Type B pancreatic cell (in vitro differentiated cells): ENCODE measurements at places on chromosomes 1 and 21. TPM values are rescaled to one million over a fixed set of nuclear protein-coding genes. Genes with fewer than 3 reads are reported as not detected.

SPRR4 gene
- not detected in 2 replicates for total RNA-seq

PALMD gene
- 0.33 and 2.0 TPM in 2 replicates for total RNA-seq

RHOU gene
- 81.1 and 121 TPM in 2 replicates for total RNA-seq

NBPF6 gene
- not detected in 2 replicates for total RNA-seq

KCNK1 gene
- total RNA-seq: 13.7 and 18.7 TPM in 2 replicates

PARP1 gene
- total RNA-seq: 106 and 186 TPM in 2 replicates

GRCh38 chr1:234962340-234962989 lies 166.2 kb downstream of the TOMM20 start:
- peak overlapping the region; percentile 44 for H3K4me3 ChIP-seq
- no peaks in the 10 kb centered on the region for H3K27me3 ChIP-seq
- peaks cover 65% of the 10 kb centered on the region for H3K4me1 ChIP-seq

DNA sequence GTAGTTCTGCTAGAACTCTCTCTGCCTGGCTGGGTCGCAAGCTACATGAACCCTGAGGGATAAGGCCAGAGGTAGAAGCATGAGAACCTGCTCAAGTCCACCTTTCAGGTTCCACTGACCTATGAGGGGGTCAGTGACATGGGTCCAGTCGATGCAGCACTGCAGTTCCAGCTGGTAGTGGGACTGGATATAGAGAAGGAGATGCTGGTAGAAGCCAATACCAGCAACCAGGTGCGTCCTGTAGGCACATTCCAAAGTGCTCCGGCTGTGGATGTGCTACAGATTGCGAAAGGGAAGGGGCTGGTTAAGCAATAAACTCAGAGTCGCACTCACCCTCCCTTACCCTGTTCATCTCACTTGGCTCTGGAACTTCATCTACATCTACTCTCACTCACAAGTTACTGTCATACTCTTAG lies 5.7 kb downstream of the SMG5 start:
- no peak for DNase-seq
- no peaks in the 10 kb centered on the region for H3K27me3 ChIP-seq
- H3K4me3 ChIP-seq: no peak overlapping the region
- H3K4me1 ChIP-seq: peaks cover 13% of the 10 kb centered on the region
- H3K36me3 ChIP-seq: peaks cover 31% of the 10 kb centered on the region

GRCh38 chr1:12182410-12182984 lies 15.7 kb downstream of the TNFRSF1B start:
- H3K4me3 ChIP-seq: no peak overlapping the region
- H3K27ac ChIP-seq: peak overlapping the region; percentile 6
- peaks cover 18% of the 10 kb centered on the region for H3K4me1 ChIP-seq
- H3K27me3 ChIP-seq: peaks cover 8% of the 10 kb centered on the region
- DNase-seq: no peak

- H3K36me3 ChIP-seq: peaks cover 16% of the 10 kb centered on the region
- H3K27me3 ChIP-seq: peaks cover 18% of the 10 kb centered on the region
- DNase-seq: no peak
- peak overlapping the region; percentile 74 for H3K4me3 ChIP-seq
These were observed 996 bp upstream of the C1orf159 start for GRCh38 chr1:1116701-1117468.

DNA sequence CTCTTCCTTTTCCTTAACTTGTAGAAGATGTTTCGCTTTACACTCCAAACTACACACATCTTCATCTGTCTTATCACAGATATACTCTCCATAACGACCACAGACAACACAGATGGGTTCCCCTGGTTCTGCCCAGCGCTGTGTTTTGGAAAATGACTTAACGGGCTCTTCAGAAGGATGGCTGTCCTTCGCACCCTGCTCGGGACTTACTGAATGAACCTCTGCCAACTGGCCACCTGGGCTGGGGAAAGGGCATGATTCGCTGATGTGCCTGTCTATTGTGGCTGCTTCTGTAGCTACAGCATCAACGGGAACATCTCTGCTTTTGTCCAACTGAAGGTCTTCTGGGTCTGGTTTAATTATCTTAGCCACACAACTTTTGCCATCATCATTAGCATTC lies 3.4 kb downstream of the DDX59 start:
- peaks cover 41% of the 10 kb centered on the region for H3K36me3 ChIP-seq
- DNase-seq: no peak
- H3K4me3 ChIP-seq: peak overlapping the region; percentile 39
- peaks cover 16% of the 10 kb centered on the region for H3K4me1 ChIP-seq
- peak overlapping the region; percentile 12 for H3K27ac ChIP-seq

DNA sequence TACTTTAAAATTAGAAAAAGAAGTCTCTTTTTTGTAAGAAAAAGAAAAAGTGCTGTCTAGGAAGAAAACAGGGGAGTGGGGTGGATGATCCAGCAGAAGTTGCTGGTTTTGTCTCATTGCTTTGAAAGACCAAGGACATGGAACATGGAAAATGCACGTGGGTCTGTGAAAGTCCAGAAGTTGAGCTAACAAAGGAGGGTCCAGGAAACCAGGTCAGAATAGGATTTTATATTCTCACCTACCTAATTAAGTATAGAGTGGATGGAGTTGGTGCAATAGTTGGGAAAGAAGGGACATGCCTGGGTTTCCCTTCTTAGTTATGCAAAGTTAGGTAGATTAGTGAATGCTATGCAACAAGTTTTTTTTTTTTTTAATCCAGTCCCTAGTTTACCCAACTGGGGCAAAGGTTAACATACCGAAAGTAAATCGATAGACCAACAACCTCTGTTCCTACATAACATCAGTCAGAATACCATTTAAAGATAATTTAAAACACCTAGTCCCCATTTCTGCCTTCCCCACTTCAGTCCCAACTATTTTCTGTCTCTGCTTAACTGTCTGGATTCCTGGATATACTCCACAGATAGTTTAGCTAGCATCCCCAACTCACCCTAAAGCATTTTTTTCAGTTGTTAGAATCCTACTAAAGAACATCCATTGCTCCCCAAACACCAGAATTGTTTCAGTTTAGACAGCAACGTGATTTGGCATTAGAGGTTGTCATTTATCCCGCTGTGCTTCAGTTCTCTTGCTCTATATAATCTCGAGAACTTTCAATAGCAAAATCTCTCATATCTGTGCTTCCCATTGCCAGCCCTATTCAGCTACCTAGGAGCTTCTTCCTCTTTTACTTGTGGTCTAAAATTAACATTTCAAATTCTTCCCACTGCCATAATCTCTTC lies 105.7 kb upstream of the PLPPR5 start:
- H3K36me3 ChIP-seq: no peaks in the 10 kb centered on the region
- no peaks in the 10 kb centered on the region for H3K4me1 ChIP-seq
- no peak overlapping the region for H3K4me3 ChIP-seq
- no peak overlapping the region for H3K27ac ChIP-seq

DNA sequence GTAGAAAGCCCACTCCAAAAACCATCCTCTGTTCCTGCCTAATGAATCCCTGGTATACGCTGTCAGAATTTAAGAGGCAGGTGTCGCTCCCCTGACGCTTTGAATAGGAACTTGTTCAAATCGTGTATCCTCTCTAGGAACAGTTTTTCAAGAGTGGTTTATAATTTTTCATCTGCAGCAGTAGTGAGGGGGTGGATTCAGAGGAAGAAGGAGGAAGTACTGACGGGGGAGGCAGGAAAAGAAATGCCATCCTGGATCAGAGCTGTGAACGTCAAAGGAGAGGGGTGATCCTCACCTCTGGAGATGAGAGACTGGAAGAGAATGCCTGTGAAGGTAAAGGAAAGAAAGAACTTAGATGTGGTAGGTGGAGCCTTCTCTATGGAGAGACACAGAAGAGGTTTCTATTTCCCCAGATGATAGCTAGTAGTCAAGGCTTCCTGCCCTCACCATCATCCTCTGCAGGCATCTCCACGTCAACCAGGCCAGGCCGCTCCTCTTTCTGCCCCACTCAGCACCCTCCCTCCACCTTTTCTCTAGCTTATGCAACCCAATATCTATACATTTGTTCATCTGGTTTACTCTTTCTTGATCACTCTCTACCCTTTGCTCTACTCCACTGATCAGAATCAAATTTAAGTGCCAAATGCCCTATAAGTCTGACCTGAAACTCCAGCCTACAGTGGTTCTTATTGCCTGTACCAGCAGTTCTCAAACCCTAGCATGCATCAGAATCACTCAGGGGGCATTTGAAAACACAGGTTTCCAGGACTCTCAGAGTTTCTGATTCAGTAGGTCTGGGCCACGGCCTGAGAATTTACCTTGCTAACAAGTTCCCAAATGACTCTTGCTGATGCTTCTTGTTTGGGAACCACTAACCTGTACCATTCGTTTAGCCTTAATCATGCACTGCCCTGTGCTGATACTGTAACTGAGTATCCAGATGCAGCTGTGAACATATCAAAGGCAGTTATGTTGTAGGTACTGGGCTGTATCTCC lies 13.1 kb upstream of the BCL9 start:
- H3K4me3 ChIP-seq: no peak overlapping the region
- no peaks in the 10 kb centered on the region for H3K36me3 ChIP-seq
- peaks cover 4% of the 10 kb centered on the region for H3K4me1 ChIP-seq
- peaks cover 8% of the 10 kb centered on the region for H3K27me3 ChIP-seq
- DNase-seq: no peak

DNA sequence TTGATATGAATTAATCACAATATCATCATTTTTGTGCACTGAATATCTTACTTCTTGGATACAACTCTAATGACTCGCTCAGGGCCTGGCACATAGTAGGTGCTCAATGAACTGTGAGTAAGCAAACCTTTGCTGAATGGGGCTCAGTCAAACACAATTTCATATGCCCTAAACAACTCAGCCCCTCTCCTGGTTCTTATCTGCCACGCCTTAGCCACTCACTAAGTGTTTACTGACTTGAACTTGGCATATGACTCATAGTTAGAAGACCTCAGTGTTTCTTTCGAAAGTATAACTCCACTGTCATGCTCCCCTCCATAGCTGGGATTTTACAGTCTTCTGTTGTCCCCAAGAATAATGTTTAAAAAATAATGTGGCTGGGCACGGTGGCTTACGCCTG lies 4.8 kb upstream of the IFNLR1 start:
- H3K4me1 ChIP-seq: peaks cover 16% of the 10 kb centered on the region
- peaks cover 19% of the 10 kb centered on the region for H3K27me3 ChIP-seq
- no peak for DNase-seq
- H3K27ac ChIP-seq: peak overlapping the region; percentile 78
- H3K4me3 ChIP-seq: no peak overlapping the region

DNA sequence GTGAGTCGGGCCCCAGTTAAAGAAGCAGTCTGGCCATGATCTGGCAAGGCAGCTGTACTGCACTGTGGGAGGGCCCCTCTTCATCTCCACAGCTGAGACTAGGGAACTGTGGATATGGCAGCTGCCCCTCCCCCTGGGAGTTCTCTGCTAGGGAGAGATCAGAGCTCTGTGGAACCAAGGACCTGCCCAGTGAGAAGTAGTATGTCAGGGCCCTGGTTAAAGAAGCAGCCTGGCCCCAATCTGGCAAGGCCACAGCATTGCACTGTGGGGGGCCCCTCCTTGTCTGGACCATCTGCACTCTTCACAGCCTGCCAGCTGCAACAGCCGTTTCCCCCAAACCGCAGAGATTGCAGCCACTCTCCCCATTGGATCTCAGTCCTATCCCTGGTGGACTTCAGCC lies 208.5 kb downstream of the DNAH14 start:
- no peak overlapping the region for H3K27ac ChIP-seq
- DNase-seq: no peak
- peaks cover 27% of the 10 kb centered on the region for H3K36me3 ChIP-seq
- no peaks in the 10 kb centered on the region for H3K4me1 ChIP-seq
- H3K4me3 ChIP-seq: no peak overlapping the region
- no peaks in the 10 kb centered on the region for H3K27me3 ChIP-seq

GRCh38 chr1:199173356-199173755 lies 534.5 kb downstream of the PTPRC start:
- H3K36me3 ChIP-seq: no peaks in the 10 kb centered on the region
- no peak overlapping the region for H3K4me3 ChIP-seq
- DNase-seq: no peak
- no peaks in the 10 kb centered on the region for H3K4me1 ChIP-seq

GRCh38 chr1:173347282-173347818 lies 129.8 kb upstream of the PRDX6 start:
- no peaks in the 10 kb centered on the region for H3K36me3 ChIP-seq
- DNase-seq: no peak
- H3K4me3 ChIP-seq: no peak overlapping the region
- H3K27ac ChIP-seq: no peak overlapping the region
- H3K4me1 ChIP-seq: no peaks in the 10 kb centered on the region

- H3K27ac ChIP-seq: peak overlapping the region; percentile 15
- no peaks in the 10 kb centered on the region for H3K36me3 ChIP-seq
- H3K4me3 ChIP-seq: no peak overlapping the region
- peaks cover 19% of the 10 kb centered on the region for H3K4me1 ChIP-seq
- peaks cover 23% of the 10 kb centered on the region for H3K27me3 ChIP-seq
These were observed 69.4 kb upstream of the ROR1 start for GRCh38 chr1:63704443-63704842.

DNA sequence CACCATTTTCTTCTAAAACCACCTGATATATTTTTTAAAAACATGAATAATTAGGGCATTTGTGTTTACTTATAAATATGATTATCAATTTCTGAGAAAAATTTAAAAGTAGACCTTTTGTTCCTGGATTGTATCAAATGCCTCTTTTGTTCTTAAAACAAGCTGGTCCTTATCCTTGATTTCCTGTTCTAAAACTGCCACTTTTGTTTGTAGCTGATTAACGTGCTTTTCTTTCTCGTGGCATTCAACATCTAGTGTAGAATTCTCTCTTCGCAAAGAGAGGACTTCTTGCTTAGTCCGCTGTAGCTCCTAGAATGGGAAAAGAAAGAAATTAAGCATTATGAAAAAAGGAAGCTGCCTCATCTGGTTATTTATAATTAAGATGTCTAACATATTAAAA lies 25.0 kb downstream of the SASS6 start:
- peaks cover 3% of the 10 kb centered on the region for H3K36me3 ChIP-seq
- H3K27ac ChIP-seq: no peak overlapping the region
- no peaks in the 10 kb centered on the region for H3K4me1 ChIP-seq
- no peak overlapping the region for H3K4me3 ChIP-seq
- no peak for DNase-seq

- no peak overlapping the region for H3K27ac ChIP-seq
- no peaks in the 10 kb centered on the region for H3K36me3 ChIP-seq
- no peaks in the 10 kb centered on the region for H3K27me3 ChIP-seq
- H3K4me1 ChIP-seq: peaks cover 9% of the 10 kb centered on the region
These were observed 360.0 kb downstream of the HHAT start for GRCh38 chr1:210688512-210689234.

GRCh38 chr1:1552263-1552639 lies 11.8 kb upstream of the TMEM240 start:
- H3K27ac ChIP-seq: peak overlapping the region; percentile 61
- H3K27me3 ChIP-seq: no peaks in the 10 kb centered on the region
- no peaks in the 10 kb centered on the region for H3K36me3 ChIP-seq
- H3K4me3 ChIP-seq: no peak overlapping the region
- DNase-seq: no peak
- no peaks in the 10 kb centered on the region for H3K4me1 ChIP-seq
